ENCODE measurements at places on chromosomes 5 and 9.

GRCh38 chr9:19162026-19162366 lies 34.7 kb upstream of the PLIN2 start:
- DNase-seq: no peak

DNA sequence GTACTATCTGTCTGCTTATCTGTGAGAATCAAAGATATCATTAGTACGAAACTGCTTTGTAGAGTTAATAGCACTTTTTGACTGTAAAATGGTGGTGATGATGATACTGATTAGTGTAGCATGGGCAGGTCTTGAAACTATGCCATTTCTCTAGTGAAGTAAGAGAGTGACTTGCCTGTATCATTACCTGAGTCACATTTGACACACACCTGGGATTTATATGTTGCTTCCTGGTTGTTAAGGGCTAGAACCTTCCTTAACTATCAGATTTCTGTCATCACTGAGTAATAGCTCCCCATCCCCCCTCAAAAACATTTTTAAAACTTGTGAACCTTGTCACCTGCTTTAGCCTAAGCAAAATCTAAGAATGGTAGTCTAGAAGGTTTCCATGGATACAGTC lies 135.6 kb upstream of the RORB start:
- no peak for DNase-seq

DNA sequence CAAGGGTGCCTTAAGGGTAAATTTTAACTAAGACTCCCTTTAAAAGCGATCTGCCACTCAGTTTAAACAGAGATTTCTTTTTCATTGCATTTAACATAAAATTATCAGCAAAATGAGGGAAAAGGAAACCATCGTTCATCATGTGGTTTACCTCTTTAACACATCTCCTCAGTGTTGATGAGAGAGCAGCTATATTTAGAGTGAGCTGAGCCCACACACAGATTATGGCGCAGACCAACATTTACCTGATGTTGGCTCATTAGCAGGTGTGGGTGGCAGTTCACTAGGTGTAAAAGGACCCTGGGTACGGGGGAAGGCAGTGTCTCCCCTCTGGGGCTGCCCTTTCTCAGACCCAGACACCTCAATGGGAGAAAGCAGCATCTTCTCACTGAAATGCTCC lies 149.8 kb downstream of the ENTREP1 start:
- DNase-seq: no peak

- DNase-seq: no peak
Observed at GRCh38 chr9:72579880-72580550, 58.6 kb downstream of the TMC1 start.

DNA sequence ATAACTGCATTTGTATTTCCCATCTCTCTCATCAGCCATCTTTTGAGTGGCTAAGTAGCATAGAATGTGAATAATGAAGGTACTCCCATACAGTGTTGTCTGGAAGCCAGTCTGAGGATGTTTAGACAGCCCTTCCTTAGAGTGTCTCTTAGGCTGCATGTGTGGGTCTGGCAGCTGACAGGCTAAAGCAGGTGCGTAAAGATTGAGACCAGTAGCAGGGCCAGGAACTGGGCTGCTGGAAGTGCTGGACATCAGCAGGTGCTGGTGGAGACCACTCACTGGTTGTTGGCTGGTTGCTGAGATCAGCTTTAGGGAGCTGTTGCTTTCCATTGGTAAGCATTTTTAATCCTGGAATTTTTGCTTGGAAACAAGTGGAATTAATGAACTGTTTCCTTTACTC lies 197.5 kb downstream of the PCSK5 start:
- DNase-seq: no peak

- DNase-seq: no peak
Observed at GRCh38 chr5:147051193-147051592, 172.6 kb upstream of the PPP2R2B start.

DNA sequence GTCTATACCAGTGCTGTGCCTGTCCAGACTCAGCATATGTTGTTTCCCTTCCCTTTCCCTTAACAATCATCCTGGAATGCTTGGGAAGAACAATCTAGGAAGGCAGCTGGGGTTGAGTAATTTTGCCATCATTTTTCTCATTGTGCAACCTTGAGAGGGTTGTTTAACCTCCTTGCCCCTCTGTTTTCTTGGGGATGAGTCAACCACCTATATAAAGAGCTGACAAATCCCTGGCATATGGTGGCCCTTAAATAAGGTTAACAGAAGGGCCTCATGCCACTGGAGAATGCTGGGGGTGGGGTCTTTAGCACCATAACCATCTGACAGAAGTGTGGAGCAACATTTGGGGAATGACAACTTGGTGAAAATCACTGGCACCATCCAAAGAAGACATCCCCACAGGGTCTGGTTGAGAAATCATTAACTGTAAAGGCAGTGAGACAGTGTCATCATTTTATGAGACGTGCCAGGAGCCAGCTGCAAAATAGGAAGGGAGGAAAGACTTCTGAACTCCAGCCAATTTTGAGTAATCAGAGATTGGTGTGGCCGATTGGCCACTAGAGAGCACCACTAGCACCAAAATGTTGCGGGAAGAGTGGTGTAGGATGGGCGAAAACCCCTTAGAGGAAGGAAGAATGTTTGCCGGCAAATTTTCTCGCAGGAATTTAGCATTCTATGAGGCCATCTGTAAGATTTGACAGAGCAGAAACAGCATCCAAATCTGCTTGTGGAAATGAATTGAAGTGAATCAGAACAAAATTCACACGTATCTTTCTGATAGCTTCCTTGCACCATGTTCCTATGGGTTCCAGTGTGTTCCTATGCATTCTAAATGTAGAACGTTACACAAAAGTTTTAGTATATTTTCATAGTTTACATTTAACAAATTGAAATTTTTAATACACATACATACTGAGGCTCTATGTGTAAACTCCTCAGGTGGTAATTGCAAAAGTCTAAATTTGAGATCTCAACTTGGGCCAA lies 113.8 kb downstream of the MSX2 start:
- no peak for DNase-seq

- DNase-seq: no peak
Observed at GRCh38 chr9:135087489-135087792, at the start of gene OLFM1. Gene OLFM1, plus strand, starts transcription at chr9:135087668. Its CDS starts 322 bp downstream, at chr9:135087990.

DNA sequence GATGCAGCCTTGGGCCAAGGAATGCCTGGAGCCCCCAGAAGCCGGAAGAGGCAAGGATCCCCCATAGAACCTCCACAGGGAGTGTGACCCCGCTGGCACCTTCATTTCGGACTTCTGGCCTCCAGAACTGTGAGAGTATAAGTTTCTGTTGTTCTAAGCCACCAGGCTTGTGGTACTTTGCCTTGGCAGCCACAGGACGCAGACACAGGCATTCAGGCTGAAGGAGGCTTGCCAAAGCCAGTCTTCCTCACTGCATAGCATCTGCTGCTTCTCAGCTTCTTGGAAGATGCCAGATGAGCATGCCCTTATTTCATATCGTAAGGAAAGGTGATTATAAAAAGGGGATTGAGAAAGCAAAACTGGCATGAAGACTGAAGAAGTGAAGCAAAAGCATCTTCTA lies 61.1 kb upstream of the TAS2R1 start:
- no peak for DNase-seq

- DNase-seq: no peak
Observed at GRCh38 chr9:4984171-4984620, 876 bp upstream of the JAK2 start.

- no peak for DNase-seq
Observed at GRCh38 chr5:147578228-147579024, 68.6 kb upstream of the DPYSL3 start.

GRCh38 chr9:131733541-131734061 lies 6.3 kb downstream of the RAPGEF1 start:
- DNase-seq: peak; percentile 79
